ENCODE measurements at places on chromosomes 4 and X.

DNA sequence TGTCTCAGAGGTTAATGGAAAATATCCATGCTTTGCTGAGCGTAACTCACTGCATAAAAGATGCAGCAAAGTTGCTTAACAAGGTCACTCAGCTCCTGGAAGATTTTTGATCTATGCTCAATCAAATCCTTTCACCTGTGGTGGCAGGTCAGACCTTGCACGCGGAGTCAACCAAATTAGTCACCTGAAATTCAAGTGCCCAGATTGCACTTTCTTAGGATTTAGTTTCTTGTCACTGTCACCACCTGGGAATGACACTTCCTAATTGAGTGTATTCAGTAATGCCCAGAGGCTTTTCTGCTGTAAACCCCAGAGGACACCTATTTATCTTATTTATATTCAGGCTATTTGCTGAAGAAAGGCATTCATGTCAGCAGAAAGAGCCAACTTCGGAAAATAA is 215.8 kb upstream of the SMIM31 start:
- no peak for DNase-seq

GRCh38 chr4:4392501-4393183 is 5.7 kb downstream of the NSG1 start:
- DNase-seq: no peak

DNA sequence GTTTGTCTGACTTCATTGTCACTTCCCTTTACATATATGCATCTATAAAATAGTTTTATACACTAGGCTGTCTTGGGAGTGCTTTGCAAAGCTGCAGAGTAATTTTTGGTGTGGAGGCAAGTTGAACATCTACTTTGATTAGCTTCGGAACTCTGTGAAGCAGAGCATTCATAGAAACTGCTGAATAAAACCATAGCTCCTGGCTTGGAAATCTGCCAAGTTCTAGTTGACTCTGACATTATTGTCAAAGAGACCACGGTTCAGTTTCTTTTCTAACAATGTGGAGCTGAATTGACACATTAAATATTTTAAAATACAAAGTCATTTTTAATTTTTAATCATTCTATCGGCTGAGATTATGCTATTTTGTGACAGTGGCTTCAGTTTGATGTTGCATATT is 335.0 kb downstream of the BMPR1B start:
- DNase-seq: no peak

GRCh38 chr4:13298655-13299054 is 185.5 kb downstream of the RAB28 start:
- no peak for DNase-seq

GRCh38 chrX:134368126-134368525 is 91.8 kb upstream of the HPRT1 start:
- no peak for DNase-seq

DNA sequence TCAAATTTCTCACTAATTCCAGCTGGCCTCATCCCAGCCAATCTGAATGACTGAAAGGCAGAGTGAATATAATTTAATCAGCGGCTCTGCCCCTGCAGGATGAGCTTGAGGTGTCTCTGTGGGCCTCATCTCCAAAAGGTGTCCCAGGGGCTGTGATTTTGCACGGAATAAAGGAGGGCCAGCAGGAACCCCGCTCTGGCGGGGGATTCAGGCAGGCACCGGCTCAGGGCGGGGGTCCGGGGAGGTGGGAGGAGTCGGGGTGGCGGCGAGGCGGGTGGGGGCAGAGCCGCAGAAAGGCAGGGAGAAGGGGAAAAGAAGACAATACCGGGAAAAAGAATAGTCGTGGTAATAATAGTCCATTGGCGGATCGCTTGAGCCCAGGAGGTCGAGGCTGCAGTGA is 16.0 kb upstream of the ERCC6L start:
- DNase-seq: no peak

- DNase-seq: no peak
Measured at GRCh38 chr4:145075742-145076468, 22.1 kb downstream of the ANAPC10 start.

GRCh38 chr4:72902354-72902753 is 167.2 kb downstream of the COX18 start:
- DNase-seq: no peak

DNA sequence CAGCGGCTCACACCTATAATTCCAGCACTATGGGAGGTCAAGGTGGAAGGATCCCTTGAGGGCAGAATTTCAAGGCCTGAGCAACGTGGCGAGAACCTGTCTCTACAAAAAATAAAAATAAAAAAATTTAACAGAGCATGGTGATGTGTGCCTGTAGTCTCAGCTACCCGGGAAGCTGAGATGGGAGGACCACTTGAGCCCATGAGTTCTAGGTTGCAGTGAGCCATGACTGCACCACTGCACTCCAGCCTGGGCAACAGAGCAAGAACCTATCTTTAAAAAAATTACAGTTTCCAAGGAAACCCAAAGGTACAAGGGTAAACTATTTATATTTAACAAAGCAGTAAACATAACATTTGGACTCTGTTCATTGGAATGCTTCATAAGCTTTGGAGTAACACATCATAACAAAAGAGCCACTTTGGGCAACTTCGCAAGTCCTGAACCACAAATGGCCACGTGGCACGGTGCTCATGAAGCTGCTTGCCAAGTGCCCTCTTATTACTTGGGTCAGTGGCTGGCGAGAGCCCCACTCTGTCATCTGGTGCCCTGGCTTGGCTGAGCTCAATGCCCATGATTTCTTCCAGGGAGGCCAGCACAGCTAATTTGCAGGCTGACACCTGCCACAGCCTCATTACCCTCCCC is 165.6 kb downstream of the SH3KBP1 start:
- DNase-seq: no peak

GRCh38 chrX:4944767-4945166 is 1231.3 kb upstream of the PRKX start:
- DNase-seq: no peak

- DNase-seq: no peak
Measured at GRCh38 chr4:21517126-21517859, 431.3 kb downstream of the KCNIP4 start.

GRCh38 chrX:68902706-68903504 is 74.1 kb downstream of the EFNB1 start:
- no peak for DNase-seq

DNA sequence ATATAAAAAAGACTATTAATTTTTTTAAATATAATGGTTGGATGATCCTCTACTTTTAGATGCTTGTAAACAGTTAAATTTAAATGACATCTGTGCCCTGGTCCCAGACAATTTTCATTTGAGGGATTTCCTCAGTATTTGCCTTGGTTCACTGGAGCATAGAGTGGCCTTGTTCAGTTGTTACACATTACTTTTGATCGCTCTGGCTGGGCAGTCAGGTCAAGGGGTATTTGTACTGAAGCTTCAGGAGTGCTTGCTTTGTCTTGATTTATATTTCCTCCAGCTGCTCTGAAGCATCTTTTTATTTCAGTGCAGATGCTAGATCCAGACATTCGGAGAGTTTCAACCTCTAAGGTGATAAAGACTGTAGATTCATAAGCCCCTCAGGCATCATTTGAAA is 50.0 kb downstream of the COMMD8 start:
- no peak for DNase-seq

- DNase-seq: no peak
Measured at GRCh38 chrX:73847991-73848390, 285.0 kb downstream of the CHIC1 start.

All from fibroblast of skin of scalp (primary cell).